ENCODE measurements at places on chromosomes 4 and X.

GRCh38 chr4:173214661-173215060 is 46.0 kb downstream of the GALNT7 start:
- DNase-seq: no peak

DNA sequence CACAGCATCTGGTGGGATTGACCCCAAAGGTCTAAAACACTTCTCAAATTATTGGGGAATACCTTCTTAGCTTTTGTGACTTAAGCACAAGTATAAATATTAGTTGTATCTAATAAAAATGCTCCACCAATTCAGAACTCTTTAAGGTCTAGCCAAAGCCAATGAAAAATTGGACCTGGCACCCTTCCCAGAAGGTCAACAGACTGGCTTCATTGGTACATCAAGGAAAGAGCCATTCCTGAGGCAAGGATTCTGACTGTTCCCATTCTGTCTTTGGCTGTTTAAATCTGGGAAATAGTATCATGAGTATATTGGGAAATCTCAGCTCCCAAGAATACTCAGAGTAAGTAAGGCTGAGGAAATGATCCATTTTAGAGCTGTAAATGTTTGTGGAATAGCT is 153.0 kb upstream of the TRPC5 start:
- DNase-seq: no peak

DNA sequence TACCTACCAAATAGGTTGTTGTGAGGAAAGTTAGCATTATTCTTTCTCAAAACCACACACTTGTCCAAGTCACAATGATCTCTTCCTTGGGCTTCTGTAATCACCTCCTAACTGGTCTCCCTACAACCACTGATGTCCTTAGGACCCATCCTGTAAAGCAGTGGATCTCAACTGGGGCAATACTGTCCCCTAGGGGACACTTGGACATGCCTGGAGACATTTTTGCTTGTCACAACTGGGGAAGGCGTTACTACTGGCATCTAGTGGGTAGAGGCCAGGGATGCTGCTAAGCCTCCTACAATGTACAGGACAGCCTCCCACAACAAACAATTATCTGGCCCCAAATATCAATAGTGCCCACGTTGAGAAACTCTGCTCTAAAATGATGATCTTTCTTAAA is 118.7 kb upstream of the AP1S2 start:
- no peak for DNase-seq

DNA sequence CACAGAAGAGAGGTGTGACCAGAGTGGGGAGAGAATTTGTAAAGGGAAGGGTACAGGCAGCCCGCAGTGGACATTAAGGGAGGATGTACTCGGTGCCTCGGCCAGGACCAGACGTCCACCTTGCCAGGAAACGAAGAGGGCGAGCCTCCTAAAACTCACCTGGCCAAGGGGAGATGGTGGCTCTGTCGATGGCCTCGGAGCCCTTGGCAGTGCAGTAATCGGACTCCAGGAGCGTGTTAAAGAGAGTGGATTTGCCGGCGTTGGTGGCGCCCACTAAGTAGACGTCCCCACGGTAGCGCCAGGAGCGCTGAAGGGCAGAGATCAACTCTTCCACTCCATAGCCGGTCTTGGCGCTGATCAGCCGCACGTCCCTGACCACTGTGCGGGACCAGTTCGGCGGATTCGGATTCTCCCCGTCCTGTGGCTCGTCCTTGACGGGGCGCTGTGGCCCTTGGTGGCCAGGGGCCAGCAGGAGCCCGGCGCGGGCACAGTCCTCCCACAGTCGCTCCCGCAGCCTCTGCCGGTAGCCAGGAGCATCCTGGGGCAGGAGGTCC is 1.0 kb downstream of the NOA1 start:
- no peak for DNase-seq

- no peak for DNase-seq
These were observed 134.8 kb upstream of the GIMD1 start for GRCh38 chr4:106503116-106504050.

DNA sequence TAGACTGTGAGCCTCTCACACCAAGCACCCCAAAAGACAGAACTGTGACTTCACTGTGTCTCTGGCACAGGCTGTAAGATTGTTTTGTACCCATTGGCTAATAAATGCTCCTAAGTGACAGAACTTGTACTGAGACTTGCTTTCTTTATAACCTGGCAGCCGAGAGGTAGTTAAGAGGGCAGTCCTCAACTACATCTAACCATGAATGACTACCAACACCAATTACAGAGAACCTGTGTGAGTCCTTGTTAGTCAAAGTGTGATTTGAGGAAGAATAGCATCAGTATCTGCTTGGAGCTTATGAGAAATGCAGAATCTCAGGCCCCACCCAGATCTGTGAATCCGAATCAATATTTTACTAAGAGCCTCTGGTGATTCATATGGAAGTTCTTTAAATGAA is 154.0 kb upstream of the FTHL17 start:
- DNase-seq: no peak

DNA sequence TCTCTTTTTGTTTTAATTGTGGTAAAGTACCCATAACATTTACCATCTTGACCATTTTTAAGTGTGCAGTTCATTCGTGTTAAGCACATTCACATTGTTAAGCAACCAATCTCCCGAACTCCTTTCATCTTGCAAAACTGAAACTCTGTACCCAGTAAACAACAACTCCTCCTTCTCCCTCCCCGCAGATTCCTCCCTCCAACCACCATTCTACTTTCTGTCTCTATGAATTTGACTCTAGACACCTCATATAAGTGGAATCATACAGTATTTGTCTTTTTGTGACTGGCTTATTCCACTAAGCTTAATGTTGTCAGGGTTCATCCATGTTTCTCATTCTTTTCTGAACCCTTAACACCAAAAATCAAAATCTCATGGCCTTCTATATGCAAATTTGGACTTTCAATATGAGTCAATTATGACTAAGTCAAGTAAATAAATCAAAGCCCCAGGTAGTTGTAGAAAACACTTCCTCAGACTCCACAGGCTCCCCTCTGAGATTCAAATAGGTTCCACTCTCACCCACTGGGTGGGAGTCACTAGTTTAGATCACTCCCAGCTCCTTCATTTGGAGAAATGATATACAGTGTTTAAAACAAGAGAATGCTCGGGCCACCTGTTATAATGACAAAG is 9.8 kb upstream of the RTL5 start:
- DNase-seq: no peak

- no peak for DNase-seq
These were observed 19.0 kb upstream of the DHX15 start for GRCh38 chr4:24603343-24603742.

DNA sequence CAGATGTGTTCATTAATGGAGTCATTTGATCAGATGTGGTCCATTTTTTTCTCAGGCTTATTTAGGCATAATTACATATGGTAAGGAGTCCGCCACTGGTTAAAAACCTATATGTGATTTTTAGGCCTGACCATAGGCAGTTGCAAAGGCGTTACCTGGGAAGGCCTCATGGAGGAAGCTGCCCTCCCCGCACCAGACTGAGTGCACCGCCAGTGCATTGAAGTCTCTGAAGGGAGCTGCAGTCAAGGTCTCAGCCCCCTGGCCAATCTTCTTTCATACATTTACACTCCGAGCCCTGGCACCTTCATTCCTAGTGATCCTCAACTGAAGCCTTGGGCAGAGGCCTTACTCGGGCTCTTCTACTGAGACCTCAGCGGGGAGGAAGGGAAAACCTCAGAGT is 898.2 kb upstream of the AGA start:
- no peak for DNase-seq

DNA sequence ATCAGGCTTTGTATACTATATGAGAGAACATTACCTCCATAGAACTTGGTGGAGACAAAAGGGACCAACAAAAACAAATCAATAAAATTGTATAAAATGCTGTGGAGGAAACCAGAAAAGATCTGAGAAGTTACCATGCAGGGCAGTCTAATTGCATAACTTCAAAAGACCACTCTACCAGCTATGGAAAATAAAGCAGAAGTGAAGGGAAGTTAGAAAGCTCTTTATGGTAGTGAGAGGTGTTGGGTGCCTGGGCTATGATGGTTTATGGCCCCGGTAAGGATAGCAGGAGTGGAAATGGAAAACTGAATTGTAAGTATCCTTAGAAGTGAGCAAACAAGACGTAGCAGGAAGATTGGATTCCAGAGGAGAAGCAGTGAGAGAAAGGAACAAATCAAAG is 3.1 kb downstream of the TMEM184C start:
- no peak for DNase-seq

DNA sequence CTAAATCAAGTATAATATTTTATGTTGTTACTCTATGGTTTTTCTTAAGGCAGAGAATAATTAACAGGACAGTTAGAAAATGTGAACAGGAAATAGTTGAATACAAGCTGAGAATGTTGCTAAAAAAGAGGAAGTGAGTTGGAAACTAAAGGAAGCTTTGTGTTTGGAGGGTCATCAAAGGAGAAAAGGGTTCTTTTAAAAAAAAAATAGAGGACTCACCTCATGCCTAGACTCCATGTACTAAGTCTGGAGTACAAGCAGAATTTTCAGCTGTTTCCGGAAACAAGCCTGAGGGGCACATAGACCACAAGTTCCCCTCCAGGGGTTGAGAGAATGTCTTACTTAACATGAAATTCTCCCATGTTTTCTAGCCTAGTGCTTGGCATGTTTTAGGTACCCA is 20.1 kb upstream of the MAP7D3 start:
- no peak for DNase-seq

DNA sequence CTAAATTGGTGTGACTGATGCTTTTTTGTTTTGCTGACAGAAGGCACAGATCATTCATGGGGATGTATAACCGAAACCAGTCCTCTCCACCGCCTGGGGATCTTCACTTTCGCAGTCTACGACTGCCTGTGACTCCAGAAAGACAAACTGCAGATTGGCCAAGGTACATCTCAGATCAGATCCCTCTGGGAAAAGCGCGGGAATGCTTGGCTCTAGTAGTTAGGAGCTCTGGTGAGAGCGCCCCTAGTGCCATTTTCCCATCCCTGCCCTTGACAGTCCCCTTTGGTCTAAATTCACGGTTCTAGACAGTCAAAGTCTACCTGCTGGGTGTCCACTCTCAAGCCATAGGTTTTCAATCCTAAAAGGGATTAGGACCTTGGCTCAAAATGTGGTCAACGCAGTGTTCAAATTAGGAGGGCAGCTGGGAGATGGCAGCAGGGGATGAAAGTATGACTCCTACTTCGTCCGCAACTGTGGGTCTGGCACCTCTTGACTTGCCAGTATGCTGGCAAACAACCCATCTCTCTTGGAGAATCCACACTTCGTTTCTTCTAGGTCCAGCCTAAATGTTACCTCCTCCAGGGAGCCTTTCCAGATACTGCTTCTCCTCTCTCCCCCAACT is 6.9 kb upstream of the HAND2 start:
- no peak for DNase-seq

GRCh38 chr4:100875296-100876068 is 357.7 kb upstream of the EMCN start:
- no peak for DNase-seq

- DNase-seq: no peak
These were observed 16.9 kb upstream of the CEP135 start for GRCh38 chr4:55931833-55932232.

DNA sequence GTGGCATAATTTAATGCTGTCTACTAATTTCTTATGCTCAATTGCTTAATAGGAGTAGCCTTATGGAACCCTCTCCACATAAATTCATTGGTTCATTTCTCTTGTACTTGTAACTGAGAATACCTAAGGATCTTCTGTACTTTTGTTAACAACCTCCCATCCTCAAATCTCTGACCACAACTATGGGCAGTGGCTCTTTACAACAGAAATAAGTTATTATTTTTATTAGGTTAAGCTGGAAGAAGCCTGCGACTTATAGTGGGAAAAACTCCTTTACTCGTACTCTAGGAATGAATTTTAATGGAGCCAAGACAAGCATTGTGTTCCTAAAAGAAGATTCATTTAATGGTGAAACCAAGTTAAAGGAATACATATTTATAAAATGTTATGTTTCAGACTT is 337.1 kb upstream of the CTSO start:
- DNase-seq: no peak
